ENCODE measurements at places on chromosomes 1 and 21.

GRCh38 chr1:216183454-216183853, 239.8 kb downstream of the USH2A start:
- DNase-seq = no peak

- no peak for DNase-seq
Observed at GRCh38 chr21:32476661-32477423, 64.3 kb downstream of the EVA1C start.

GRCh38 chr1:29686012-29686930, 449.9 kb downstream of the PTPRU start:
- DNase-seq = no peak

DNA sequence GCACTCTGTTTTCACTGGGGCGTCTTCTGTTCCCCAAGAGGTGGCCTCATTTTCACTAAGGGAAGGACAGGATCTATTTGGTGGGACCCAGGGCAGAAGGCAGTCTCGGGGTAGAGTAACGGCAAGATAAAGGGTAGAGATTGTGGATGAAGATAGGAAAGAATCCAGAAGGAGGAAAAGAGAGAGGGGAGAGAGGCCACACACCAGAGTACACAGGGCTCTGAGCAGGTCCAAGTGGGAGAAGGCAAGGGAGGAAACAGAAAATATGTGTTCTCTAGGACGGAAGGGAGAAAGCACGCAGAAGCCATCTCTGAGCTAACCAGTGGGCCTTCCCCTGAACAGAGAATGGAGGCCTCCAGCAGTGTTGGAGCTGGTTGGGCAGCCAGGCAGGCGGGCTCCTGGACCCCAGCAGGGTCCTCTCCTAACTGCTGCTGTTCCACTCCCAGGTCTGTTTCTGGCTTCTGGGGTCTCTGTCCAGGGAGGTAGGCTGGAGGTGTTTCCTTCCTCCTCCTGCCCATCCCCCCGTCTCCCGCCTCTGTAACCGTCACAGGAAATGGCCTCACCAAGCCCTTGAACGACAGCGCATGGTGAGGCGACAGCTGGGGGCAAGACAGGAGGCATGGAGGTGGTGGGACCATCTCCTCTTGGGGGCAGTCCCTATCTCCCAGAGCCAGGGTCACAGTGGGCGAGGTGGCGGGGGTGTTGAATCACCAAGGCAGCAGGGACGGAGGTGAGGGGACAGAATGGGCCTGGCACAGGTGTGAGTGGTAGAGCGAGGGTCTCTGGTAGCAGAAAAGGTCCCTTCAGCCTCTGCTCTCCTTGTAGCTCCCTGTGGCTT, 649 bp downstream of the PTPN7 start:
- DNase-seq = no peak

DNA sequence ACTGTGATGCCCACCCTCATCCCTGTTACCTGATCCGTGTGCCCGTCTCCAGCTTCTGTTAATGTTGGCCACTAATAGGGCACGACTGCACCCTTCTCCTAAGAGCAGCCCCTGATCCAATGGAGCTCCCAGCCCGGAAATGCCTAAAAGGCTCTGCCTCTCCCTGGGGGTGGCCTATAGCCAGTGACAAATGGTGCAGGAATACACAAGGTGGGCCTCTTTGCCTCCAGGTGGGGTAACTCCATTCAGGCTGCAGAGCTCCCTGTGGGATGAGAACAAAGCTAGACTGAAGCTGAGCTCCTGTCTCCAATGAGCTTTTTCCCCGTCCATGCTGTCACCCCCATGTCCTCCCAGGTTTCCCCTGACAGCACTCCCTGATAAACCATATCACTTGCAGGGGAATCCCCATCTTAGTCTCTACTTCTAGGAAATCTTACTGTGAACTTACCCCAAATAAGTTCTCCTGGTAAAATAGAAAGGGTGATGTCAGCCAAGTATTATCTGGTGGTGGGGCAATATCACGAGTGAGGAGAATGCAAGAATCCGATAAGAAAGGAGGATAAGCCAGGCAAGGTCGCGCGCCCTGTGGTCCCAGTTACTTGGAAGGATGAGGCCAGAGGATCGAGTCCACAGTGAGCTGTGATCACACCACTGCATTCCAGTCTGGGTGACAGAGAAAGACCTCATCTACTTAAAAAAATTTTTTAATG, 18.6 kb downstream of the S100A7A start:
- no peak for DNase-seq

Data from cortex of kidney (tissue), 1 donor.